ENCODE measurements at places on chromosomes 16 and 17.

DNA sequence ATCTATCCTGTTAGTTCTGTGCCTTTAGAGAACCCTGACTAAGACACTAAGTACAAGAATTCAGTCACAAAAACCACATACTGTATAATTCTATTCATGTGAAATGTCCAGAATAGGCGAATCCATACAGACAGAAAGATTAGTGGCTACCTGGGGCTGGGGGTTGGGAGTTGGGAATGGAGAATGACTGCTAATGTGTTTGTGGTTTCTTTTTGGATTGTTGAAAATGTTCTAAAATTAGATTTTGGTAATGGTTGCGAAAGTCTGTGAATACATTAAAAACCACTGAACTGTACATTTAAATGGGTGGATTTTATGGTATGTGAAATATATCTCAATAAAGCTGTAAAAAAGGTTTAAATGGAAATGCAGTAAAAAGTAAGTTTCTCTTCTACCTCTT lies 80.4 kb upstream of the AKTIP start:
- DNase-seq, result no peak

DNA sequence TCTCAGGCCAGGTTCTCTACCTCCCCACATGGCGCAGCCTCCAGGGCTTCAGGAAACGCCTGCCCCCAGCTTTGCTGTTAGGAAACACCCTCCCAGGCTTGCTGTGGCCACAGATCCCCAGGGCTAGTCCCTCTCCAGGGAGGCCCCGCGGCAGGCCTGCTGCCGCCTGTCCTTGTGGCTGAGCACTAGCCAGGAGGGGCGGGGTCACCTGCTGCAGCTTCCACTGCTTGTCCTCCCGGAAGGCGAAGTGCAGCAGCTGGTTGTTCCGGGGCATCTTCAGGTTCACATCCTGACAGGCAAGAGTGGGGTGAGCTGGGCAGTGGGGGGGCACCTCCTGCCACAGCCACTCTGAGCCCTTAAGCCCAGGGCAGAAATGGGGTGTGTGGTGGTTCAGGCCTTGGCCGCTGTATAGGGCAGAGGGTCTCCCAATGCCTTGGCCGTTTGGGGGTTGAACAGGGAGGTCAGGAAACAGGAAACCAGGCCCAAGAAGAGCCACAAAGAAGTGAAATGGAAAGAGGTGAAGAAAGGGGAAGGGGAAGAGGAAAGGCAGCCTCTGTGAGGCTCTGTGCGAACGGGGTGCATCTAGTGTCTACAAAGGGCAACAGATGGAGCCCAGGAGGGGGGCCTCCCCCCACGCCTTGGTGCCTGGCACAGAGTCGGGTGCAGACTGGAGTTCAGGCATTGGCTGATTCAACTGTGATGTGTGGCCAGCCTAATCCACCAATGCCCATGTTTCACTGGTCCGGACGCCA lies 2.0 kb downstream of the ROGDI start:
- no peak for DNase-seq

GRCh38 chr16:64742455-64743223 lies 379.2 kb downstream of the CDH11 start:
- DNase-seq, result no peak

- no peak for DNase-seq
These were observed 31.0 kb downstream of the SOX9 start for GRCh38 chr17:72151565-72152386.

GRCh38 chr17:35790841-35791240 lies 4.6 kb downstream of the MMP28 start:
- DNase-seq, result no peak

DNA sequence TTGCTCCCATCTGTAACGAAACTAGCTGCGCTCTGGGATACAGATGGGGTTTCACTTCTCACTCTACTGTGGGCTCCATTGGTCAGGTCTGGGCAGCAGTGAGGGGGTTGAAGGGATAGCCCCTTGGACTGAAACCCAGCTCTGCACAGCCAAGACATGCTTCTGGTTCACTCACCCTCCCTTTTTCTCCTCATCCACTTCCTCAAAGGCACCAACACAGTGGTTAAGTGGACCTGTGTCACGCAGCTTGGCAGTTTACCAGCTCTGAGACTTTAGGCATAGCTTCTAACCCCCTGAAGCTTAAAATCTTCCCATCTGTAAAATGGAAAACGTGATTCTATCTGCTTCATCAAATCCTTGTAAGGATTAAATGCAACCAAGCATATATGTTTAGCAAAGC lies 11.5 kb upstream of the KRT38 start:
- no peak for DNase-seq

- DNase-seq, result no peak
These were observed 4.9 kb upstream of the ASGR1 start for GRCh38 chr17:7184091-7184488.

DNA sequence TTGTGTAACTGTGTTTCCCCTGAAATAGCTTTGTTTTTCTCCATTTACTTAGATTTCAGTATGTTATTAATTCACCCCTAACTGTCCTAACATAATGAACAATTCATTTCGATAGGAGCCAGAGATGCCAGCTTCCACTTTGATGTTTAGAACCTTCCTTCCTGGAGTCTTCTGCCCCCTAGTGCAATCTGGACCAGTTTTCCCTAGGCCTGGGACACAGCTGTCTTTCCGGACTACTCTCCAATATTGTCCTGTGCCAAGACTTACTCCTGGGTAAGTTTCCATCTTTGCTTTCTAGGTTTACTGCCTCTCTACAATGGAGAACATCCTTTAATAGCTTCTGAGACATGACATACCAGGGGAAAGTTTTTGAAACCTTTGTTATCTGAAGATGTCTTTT lies 12.8 kb downstream of the RECQL5 start:
- DNase-seq, result no peak

DNA sequence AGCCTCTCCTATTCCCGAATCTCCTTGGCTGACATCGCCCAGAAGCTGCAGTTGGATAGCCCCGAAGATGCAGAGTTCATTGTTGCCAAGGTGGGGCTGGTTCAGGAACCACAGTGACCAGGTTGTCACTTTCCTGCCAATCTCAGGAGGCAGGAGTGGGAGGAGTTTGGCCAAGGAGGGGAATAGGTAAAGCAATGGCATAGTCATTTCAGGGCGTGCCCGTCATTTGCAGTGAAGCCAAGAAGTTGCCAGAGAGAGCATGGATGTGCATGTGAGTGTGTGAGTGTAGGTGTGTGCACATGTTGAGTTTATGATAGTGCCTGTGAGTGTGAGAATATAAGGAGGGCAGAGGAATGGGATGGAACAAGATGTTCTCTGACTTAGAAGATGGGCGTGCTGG lies 14.8 kb downstream of the PSMD3 start:
- no peak for DNase-seq

DNA sequence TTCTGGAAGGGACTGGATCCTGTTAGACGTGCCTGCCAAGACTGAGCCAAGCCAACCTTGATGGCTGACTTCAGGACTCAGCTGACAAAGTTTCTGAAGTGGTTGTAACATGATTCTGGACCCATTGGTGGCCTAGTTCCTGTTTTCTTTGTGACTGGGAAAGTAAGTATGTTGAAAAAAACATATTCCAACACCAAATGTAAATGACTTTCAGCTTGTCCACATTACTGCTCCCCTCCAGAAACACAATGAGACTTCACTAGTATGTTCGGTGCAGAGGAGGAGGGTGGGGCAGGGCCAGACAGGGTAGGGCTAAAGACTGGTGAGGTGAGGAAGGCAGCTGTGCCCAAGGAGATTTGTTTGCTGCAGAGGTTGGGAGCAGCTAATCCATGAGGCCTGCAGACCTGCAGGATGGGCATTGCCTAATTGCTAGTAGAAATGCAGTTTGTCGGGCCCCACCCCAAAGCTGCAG lies 26.4 kb downstream of the NMT1 start:
- peak; percentile 81 for DNase-seq

GRCh38 chr17:60457148-60457547 lies 34.9 kb downstream of the CHCT1 start:
- DNase-seq, result no peak

- no peak for DNase-seq
These were observed 555.3 kb downstream of the MAF start for GRCh38 chr16:79045191-79045590.

DNA sequence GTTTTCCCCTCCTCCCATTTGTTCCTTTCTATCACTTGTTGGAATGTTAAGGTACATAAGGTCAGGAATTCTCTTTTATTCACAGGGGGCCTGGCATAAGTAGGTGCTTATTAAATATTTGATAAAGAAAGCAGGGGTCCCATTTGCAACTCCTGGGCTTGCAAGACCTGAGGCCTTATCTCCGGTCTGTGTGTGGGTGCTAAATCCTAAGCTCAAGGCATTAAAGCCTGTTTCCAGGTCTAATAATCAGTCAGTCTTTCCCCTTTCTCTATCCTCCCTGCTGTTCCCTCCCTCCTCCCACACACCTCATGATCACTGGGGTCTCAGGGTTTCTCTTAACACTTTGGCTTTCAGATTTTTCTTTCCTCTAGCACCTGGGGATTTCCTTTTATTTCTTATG lies 17.1 kb downstream of the NTN1 start:
- no peak for DNase-seq

GRCh38 chr17:40092581-40092980 lies 7.8 kb downstream of the NR1D1 start:
- DNase-seq, result no peak

GRCh38 chr17:65633988-65634387 lies 72.5 kb upstream of the AXIN2 start:
- no peak for DNase-seq

DNA sequence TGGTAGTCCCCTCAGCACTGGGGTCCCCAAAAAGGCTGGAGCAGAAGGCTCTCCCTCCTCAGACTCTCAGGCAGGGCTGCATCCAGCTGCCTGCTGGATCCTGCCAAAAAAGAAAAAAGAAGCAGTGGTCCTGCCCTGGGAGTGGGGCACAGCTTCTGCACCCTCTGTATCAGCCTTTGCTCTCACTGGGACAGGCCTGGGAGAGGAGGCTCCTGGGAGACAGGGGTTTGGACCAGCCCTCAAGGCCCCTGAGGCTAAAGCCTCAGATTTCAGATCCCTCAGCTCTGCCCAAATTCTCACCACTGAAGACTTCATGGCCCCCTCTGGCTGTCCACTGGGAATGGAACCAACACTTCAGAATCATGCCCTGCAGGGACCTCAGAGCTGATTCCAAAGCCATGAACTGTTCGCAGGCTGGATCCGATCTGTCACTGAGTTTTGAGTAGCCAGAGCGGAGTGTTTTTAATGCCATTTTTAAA lies 96.9 kb downstream of the C16orf78 start:
- peak; percentile 23 for DNase-seq

DNA sequence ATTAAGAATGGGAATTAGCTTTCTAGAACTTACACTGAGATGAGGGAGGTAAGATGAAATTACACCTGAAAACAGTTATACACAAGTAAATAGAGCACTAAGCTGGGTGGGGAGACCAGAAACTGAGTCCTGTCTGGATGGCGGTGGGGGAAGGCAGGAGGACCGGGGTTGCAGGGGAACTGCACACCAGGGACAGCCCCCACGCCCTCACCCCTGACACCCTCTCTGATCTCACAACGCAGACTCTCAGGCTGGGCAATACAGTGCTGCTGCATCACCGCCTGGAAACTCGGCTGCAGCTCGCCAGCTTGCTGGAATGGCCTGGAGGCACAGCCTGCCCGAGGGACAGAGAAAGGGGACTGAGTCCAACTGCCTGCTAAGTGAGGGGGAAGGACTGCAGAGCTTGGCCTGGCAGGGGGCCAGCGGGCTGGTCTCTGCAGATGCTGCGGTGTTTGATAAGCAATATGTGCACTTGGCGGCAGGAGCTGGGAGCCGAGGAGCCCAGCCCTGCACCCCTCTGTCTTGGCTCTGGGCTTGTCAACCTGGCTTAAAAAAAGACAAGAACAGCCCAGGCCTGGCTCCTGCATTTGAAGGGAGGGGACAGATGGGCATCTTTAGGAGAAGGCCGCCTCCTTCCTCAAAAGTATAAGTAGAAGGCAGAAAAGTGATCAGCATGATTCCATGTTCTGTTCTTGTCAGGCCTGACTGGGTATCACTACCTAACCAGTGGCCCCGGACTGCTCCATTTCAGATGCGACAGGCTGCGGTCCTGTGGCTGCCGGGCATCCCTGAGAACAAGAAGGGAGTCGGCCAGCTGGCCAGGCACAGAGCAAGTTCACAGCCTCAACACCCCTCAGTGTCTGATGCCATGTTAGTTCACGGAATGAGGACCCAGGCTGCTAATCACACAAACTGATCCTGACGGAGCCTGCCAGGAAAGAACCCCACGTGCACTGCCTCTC lies 30.2 kb downstream of the SPHK1 start:
- peak; percentile 75 for DNase-seq

GRCh38 chr16:84911486-84912216 lies 91.9 kb downstream of the CRISPLD2 start:
- no peak for DNase-seq

DNA sequence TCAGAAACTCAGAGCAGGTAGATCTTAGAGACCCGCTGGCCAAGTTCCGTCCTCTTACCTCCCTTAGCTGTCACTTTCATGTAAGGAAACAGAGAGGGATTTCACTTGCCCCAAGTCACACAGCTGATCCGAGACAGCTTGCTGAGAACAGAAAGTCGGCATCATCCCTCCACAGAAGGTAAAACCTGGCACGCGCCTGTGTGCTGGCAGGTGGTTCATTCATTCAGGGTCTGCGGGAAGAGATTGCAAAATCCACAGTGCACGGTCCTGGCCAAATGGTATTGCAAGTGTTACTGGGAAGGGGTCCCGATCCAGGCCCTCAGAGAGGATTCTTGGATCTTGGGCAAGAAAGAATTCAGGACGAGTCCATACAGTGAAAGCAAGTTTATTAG lies 139.4 kb upstream of the RPH3AL start:
- no peak for DNase-seq

DNA sequence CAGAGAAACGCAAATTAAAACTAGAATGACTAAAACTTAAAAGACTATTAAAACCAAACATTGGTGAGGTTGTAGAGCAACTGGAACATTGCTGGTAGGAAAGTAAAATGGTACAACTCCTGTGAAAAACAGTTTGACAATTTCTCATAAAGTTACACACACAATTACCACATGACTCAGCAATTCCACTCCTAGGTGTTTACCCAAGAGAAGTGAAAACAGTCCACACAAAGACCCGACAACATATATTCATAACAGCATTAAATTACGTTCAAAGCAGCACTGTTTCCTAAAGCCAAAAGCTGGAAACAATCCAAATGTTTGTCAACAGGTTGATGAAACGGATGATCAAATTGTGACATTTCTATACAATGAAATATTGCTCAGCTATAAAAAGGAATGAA lies 26.5 kb upstream of the ALOX12 start:
- DNase-seq, result no peak

DNA sequence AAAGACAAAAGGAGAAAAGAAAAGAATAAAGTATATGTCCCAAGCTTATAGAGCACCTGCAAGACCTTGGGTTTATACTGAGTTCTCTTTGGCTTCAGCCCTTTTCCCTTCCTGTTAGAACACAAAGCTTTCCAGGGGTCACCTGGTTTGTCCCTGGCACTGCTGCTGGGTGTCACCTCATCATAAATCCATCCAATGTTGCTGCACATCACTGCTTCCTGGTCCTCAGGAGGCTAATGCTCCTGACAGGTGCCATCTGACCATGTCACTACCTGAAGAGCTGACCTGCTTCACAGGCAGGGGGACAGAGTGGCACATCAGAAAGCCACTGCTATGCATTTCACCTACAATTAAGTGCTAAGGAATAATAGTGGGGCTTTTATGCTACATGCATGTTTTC lies 164.6 kb upstream of the ELAC2 start:
- DNase-seq, result no peak

- no peak for DNase-seq
These were observed 8.3 kb upstream of the GUCY2D start for GRCh38 chr17:7993972-7994589.

Measured in tibial artery (tissue), 4 donors.